Cortex of kidney (tissue), 1 donor: ENCODE measurements at places on chromosomes 2 and 18.

- DNase-seq, result no peak
These were observed 5.3 kb upstream of the PLEKHH2 start for GRCh38 chr2:43631618-43632317.

GRCh38 chr2:124250433-124250832 is 225.3 kb downstream of the CNTNAP5 start:
- no peak for DNase-seq

DNA sequence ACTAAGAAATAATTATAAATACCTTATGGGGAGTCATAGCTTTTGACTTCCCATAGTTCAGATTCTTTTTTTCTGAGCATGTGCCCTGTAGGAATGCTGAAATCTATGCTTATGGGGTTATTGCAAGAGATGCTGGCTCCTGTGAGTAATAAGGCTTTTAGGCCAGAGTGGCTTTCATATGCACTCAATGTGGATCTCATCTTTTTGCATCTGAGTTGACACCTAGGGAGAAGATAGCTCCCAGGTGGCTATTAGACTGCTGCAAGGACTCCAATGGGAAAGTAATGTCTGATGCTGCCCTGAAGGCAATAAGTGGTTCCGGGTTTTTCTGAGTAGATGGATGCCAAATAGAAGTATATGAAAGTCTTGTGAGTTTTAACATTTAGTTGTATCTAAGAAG is 21.0 kb downstream of the DNAH6 start:
- DNase-seq, result no peak

DNA sequence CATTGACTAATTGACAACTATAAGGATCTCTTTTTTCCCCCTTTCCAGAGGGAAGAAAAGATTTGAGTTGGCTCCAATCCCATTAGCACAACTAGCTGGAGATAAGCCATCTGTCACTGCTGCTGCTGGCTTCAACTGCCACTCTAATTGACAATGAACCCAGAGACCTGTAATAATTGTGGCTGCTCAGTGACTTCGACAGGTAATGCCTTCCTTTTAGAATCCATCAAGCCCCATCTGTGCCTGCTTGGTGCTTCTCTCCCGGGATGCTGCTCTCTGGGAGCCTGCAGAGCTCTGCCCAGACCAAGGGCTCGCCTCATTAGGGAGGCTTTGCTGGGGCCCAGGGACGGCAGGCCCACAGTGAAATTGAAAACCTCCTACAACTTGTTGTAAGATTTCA is 376.7 kb upstream of the SOX11 start:
- no peak for DNase-seq

GRCh38 chr2:238032755-238033337 is 28.0 kb upstream of the SCLY start:
- no peak for DNase-seq

DNA sequence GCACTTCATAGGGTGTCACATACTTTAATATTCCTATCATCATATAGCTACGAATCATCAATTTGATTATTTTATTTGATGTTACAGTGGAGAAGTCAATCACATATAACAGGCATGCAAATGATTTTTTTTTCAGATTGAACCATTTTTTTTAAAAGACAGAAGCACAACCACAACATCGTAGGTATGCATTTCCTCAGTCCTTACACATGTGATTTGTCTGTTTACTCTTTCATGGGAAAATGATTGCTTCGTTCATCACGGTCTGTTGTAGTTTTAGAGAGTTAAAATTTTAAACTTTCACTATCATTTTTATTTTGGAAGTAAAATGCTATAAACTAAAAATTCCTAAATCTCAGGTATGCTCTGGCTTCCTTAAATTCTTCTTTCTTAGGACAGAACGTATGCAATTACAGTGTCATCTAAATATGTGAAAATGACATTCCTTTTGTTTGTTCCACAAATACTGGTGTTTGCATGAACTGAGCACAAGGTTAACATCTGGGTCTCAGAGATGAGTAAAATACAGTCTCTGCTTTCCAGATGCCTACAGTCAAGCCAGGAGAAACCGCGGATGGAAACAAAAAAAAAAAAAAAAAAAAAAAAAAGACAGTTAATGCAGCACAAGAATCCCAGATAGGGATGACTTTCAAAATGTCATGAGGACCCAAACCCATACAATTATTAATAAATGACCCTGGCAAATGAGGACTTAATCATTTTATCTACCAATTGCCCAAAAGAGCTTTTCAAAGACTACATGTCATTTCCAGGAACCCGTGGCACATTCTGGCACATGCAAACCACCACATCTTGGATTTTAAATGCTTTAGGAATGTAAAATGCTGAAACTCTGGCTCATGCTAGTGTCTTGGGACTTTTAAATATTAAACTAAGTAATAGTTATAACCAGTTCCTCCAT is 201.2 kb downstream of the LRP1B start:
- DNase-seq, result no peak

DNA sequence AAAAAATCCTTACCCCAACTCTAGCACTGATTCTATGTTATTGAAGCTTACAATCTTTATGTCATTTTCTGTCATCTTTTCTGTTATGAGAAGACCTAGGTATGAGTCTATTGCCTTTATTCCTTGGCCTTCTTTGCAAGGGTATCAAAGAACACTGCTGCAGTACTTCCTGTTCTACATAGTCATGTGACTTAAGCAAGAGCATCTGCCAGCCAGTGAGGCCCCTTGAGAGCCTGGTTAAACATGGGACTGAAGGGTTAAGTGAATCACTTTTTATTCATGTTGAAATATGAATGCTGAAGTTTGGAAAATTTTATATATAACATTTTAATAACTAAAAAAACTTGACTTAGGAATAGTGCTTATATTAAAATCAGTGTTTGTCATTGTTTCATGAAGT is 844 bp upstream of the CPS1 start:
- no peak for DNase-seq

GRCh38 chr2:241811201-241811951 is 2.4 kb downstream of the NEU4 start:
- no peak for DNase-seq

GRCh38 chr2:53867169-53867568 is 7.4 kb upstream of the GPR75 start:
- DNase-seq, result no peak

DNA sequence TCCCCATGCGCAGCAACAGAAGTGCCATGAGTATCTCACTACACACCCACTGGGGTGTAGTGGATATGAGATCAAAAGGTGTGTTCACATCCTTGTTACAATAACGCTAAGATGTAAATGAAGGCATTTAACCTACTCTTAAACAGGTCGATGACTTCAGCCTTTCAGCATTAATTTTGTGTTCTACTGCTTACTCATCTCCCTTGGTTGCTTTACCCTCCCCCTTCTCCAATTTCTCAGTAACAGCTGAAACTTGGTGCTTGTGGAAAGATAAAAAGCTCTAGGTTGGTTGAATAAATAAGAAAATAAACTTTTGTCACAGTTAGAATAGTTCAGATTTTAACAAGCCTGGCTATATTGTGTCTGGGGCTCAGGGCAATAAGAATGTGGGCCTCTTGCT is 147.5 kb upstream of the SESTD1 start:
- no peak for DNase-seq

DNA sequence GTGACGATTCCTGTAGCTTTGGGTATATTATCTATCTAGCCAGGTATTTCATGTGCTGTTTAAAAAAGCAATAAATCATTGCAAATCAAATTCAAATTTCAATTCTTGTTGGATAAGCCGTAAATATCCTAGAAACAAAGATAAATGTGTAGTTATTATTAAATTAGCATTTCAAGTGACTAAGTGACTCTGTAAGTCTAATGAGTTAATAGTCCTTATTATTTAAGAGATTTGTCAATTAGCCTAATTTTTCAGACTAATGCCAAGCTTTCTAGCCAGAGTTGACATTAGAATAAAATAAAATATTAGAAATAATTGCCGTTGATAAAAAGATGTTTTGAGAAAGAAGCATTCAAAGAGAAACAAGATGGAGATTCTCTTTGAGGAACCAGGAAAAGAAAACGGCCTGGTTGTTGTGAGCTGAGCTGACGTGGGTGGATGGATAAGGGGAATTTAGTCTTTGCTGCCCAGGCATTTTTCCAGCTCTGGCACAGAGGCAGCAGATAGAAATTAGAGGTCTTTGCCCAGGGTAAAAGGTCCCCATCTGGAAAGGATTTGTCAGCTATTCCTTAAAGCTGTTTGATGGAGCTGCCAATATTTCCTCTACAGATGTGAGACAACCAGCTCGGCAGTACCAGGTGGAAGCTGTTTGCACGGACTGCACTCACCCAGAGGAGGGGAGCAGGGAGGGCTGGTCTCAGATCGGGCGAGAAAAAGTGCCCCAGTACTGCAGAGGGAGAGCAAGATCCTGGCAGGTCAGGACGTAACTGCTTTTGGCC is 117.3 kb upstream of the SEC11C start:
- no peak for DNase-seq

DNA sequence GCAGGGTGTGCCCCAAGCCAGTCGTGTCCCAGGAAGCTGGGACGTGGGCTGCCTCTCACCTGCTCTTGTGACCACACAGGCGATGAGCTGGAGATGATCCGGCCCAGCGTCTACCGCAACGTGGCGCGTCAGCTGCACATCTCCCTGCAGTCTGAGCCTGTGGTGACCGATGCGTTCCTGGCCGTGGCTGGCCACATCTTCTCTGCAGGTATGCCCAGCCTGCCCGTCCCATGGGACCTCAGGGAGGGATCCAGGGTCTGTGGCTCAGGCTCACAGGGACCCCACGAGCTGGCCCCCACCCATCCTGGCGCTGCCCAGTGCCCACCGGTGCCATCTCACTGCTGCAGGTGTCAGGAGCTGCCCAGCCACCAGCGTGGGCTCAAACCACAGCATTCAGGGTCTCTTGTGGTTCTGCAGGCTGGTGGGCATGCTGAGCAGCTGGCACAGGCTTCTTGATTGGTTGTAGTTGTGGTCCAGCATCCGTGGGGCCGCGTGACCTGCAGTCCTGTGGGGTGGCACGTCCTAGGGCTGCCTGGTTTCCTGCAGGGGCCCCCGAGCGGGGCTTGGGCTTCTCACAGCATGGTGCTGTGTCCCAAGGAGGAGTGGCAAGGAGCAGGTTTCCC is 3.8 kb downstream of the BOK start:
- no peak for DNase-seq

DNA sequence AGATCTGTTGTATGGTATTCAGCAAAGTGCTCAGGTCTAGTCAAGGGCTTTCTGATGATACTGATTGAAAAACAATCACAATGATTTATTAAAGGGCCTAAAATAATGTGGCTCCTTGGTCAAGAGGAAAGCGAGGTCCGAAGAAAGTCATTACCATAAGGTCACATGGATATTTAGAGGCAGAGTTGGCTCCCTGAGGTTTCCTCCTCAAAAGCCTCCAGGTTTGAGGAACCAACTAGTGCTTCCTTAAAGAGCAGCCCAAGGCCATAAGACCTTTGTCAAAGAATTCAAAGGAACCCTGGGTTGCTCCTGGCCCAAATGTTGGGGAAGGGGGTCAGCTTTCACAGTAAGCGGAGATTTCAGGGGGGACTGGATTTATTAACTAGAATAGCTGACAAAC is 280.7 kb upstream of the ATP5MC3 start:
- no peak for DNase-seq

GRCh38 chr18:33844232-33844631 is 266.2 kb downstream of the ASXL3 start:
- DNase-seq, result no peak

- DNase-seq, result no peak
These were observed 94.8 kb upstream of the CXCR4 start for GRCh38 chr2:136212426-136213378.

- DNase-seq, result no peak
These were observed 81.9 kb downstream of the DGKD start for GRCh38 chr2:233436191-233436581.

- DNase-seq, result no peak
These were observed 165.9 kb upstream of the PGAP1 start for GRCh38 chr2:197092431-197092830.

DNA sequence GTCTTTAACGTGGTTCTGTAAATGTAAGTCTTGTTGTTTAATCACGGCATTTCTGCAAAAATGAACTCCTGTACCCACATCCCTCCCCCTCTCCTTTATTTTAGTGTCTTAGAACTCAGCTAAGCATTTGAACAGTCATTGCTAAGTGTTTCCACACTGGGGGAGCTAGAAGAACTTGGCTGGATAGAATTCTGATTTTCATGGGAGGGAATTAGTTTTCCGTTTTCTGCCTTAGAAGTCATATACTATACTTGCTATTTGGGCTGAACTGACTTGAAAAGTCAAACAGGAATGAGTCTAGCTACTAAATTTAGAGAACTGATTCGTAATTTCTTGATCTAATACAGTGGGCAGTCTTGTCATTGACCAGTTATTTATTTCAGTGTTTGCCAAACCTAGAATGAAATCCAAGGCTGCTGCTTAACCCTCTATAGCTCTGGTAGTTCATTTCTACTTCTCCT is 61.1 kb downstream of the FMNL2 start:
- no peak for DNase-seq

DNA sequence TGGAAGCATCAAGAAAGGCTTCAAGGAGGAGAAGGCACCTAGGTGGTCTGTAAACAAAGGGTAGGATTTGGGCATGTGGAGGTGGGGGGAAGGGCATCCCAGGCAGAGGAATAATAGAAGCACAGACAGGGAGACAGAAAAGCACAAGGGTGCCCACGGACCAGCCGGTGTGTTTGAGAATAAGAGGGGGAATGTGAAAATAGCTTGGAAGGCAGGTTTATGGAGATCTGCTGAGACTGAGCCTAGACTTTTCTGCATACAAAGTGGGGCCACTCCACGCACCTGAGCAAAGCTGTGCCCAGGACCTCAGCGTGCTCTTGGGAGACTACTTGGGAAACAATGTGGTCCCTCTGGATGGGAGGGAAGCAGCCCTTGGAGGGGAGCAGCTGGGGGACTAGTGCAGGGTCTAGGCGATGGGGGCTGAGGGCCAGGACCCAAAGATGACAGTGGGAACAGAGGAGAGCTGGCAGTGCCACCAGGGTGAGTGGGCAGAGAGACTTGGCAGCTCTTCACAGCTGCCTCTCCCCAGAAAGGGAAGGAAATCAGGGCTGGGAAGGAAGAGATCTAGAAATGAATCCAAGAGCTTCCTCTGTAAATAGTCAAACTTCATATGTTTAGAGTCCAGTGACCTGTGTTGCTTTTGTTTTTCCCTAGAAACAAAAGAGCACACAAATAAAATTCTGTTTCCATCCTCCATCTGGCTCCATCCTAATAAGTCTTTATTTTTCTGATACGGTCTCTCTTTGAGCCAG is 110.7 kb upstream of the SMAD7 start:
- no peak for DNase-seq

- DNase-seq, result no peak
These were observed 337.8 kb upstream of the DSEL start for GRCh38 chr18:67854340-67854739.

DNA sequence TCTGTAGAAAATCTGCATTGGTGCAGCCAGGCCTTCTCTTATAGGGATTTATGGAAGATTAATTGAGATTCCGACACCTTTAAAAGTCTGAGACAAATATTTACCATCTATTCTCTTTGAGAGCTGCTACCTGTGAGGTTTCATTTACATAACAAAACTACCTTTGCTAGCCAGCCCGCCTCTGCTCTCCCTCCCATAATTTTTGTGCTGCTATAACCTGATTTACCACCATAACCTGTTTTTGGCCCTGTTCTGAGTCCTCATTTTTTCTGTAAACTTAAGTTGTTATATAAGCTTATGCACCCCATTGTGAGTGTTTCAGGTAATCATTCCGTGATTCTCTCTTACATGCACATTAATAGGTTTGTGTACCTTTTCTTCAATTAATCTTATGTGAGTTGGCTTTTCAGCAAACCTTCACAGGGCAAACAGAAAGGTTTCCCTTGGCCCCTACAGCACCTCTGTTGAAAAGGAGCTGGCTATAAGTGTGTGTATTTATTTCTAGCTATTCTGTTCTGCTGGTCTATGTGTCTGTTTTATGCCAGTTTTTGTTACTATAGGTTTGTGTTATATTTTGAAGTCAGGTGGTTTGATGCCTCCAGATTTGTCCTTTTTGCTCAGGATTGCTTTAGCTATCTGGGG is 114.9 kb upstream of the XIRP2 start:
- DNase-seq, result no peak
